ENCODE measurements at places on chromosomes 5 and 9.

- no peak for DNase-seq
Observed at GRCh38 chr9:9718691-9719090, 894.1 kb downstream of the PTPRD start.

DNA sequence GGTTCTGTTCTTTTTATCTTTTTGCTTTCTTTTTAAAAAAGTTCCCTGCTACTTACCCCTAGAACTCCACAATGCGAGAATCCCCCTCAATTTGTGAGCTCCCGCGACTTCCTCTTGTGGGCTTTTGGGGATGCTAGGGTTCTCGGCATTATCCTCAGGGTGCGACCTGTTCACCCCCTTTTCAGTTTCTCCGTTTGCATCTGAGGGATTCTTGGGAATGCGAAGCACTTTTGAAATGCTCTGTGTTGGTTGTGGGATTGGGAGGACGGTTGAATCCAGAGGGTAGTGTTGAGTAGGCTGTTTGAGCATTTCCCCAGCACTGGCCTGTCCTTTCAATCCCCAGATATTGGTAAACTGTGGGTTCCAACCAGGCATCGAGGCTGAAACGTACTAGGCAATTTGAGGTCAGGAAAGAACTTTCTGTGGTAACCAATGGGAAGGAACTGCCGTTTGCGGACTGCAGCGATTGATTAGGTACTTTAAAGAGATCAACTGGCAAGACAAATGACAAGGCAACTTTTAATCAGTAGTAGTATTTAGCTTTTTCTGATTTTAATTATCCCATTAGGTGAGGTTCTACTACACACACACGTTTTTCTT lies 415 bp downstream of the XRCC4 start:
- DNase-seq: no peak

GRCh38 chr5:97044052-97044451 lies 98.4 kb downstream of the LIX1 start:
- DNase-seq: no peak

DNA sequence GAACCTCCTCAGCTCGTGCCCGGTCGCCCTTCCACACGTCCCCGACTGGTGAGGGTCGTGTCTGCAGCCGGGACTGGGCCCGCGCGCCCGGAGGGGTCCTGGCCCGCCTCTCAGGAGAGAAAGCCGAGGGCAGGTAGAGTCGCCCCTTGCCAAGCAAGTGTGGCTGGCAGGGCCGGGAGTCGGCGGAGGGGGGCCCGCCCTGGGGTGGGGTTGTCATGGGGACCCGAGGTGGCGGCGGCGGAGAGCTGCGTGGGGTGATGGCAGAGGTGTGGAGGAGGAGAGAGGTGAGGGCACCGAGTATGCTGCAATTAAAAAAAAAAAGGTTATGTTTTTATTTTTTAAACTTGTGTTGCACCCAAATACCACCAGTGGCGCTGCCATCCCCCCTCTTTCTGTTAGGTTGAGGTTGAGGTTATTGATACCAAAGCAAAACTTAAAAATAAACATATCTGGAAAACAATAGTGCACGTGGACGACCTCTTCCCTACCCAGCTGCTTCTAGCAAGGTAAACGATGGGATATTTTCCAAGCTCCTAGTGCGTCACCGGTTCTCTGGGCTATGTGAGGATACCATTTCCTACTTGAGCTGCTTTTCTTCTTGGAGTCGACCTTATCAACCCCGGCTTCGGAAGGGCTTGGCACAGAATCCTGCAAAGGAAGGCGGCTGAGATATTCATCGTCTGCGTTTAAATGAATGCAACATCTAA lies 660 bp downstream of the SCAMP1 start:
- DNase-seq: peak; percentile 54

DNA sequence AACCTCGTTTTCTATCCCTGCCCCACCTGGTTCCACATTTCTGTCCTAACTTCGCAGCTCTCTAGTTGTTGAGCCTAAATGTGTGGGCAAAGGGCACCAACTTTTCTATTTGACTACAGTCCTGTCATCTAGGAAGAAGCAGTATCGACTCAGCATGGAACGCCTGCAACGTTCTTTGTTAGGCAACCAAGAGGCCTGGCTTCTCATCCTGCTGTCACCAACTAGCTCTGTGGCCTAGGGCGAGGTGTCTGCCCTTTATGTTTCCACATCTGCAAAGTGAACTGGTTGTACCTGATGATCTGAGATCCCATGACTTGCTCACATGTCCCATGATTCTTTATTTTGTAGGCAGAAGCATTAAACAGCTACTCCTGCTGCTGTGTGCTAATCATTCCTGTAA lies 248.9 kb downstream of the ADAMTSL1 start:
- no peak for DNase-seq

- DNase-seq: no peak
Observed at GRCh38 chr5:72503888-72504491, 3.2 kb downstream of the ZNF366 start.

- DNase-seq: no peak
Observed at GRCh38 chr5:8585230-8586018, 716.5 kb downstream of the MTRR start.

- no peak for DNase-seq
Observed at GRCh38 chr5:139459451-139459934, 3.0 kb downstream of the ECSCR start.

DNA sequence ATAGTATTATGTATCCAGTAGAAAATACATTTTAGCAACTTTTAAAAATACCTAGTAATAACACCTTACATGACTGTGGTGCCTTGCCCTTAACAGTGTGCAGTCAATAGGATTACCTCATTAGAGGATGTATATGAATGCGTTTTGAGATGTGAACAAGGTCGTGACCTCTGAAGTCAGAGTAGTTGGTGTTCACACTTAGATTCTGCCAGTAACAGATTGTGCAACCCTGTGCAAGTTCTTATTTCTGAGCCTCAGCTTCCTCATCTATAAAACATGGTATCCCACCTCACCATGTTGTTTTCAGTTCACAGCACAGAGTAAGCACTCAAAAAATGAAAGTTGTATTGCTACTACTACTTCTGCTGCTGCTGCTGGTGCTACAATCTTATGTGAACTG lies 347.3 kb downstream of the KDM4C start:
- DNase-seq: no peak

GRCh38 chr5:131786036-131786435 lies 10.8 kb downstream of the FNIP1 start:
- DNase-seq: no peak

GRCh38 chr5:137837491-137838394 lies 29.9 kb upstream of the MYOT start:
- DNase-seq: no peak

DNA sequence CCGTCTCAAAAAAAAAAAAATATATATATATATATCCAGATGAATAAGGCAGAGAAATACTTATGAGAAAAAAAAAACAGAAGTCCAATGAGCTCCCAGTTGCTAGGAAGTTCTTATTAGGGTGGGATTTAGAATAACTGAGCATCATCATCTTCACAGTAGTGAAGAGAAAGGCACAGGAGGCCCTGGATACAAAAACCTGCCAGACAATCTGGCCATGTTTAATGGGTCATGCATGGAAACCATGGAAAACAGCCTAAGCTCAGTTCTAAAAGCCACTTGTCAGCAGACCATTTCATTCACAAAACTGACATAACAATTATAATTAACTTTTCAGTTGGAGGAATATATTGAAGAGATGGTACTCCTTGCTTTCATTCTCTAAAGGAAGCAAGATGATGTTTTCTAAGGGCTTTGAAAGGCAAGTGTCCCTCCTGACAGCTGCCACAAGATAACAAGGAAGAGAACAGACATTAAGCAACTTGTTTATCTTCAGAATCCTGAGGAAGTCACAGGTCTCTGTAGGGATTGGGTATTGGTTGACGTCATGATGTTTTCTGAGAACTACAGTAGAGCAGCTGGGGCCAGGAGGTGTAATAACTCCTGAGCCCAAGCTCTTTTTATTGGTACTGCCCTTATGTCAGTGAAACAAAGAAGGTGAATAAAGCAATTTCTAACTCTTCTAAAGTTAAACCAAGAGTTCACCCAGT lies 463.1 kb downstream of the DMAC1 start:
- DNase-seq: no peak

DNA sequence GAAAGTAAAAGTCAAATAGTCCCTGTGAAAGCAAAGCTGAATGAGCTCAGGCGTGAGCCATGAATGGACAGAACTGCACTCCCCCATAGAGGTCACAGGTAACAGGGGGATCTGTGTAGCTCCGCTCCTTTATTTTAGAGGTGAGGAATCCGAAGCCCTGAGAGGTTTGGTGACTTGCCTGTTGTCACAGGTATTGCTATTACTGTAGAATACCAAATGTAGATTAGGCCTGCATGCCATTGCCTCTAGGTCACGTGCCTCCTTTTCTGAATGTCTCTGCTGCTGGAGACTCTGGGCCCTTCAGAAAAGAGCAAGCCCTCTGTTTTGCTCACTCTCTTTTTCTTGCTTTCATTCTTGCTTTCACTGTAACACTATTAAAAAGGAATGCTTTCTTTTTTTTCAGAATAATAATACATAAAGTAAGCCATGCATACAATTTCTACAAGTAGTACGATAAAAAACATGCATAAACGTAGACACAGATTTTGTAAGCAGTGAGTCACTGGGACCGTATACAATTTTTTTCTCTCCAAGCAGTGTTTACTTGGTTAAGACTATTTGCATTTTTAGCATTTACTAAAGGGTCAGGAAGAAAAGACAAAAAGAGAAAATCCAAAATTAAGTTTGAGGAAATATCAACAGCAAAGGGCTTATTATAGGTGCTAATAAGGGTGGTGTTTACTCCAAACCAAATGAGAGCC lies 568.7 kb upstream of the ADAMTS16 start:
- DNase-seq: no peak

DNA sequence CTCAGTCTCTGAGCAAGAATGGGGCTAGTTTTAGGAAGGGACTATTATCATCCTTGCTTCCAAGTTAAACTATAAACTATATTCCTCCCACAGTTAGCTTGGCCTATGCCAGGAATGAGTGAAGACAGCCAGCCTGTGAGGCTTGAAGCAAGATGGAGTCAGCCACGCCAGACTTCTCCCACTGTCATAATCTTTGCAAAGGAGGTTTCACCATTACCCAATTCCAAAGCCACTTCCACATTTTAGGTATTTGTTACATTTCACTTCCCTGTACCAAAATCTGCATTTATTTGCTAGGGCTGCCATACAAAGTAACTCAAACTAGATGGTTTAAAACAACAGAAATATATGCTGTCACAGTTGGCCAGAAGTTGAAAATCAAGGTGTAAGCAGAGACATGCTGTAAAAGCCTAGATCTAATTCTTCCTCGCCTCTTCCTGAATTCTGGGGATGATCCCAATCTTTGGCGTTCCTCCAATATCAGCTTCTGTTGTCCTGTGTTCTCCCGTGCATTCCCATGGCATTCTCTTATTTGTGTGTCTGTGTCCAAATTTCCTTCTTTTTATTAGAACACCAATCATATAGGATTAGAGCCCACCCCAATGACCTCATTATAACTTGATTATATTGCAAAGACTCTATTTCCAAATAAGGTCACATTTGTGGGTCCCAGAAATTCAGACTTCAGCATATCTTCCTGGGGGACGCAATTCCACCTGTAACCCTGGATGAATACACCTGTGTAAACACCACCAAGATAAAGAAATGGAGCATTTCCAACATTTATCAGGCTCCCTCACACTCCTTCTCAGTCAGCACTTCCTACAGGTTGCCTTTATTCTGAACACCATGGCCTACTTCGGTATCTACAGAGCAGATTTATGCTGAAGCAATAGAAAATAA lies 126.8 kb downstream of the GCNT1 start:
- no peak for DNase-seq

- no peak for DNase-seq
Observed at GRCh38 chr9:89328064-89328463, 9.8 kb downstream of the SECISBP2 start.

- DNase-seq: no peak
Observed at GRCh38 chr9:86854898-86855523, 92.3 kb downstream of the GAS1 start.

- DNase-seq: no peak
Observed at GRCh38 chr5:10866913-10867312, 105.9 kb upstream of the DAP start.

DNA sequence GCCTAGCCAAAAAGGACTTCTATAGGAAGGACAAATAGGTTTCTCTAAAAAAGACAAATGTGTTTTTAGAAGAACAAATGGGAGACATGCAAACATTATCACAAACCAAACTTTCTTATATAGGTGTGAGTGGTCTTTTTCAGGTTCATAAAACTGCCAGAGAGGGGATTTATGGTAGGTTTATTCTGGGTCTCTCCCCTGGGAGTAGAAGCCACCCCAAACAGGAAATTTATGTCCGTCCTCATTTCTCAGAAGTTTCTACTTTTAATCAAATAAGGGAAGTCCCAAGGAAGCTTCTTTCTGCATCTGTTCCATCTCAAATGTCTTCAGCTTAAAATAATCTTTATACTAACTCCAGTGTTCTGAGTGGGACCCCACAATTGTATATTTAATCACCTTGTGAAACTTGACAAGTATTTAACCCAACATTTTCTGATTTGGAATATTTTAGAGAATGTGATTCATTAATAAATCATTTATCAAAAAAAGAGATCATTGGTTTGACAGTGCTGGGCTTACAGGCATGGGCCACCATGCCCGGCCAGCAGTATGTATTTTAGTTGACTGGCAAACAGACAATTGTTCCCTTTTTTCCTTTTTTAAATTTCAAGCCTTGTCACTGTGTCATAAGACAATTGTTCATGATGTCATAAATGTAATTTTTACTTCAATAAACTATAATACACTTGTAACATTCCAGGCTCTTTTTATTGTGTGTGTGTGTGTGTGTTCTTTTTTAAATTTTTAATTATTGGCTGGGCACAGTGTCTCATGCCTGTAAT lies 44.6 kb upstream of the GLDC start:
- no peak for DNase-seq

GRCh38 chr5:93800988-93801811 lies 59.8 kb upstream of the POU5F2 start:
- DNase-seq: no peak

- no peak for DNase-seq
Observed at GRCh38 chr5:14574891-14575508, 6.6 kb upstream of the OTULINL start.

- DNase-seq: no peak
Observed at GRCh38 chr5:16644301-16644889, 27.6 kb upstream of the RETREG1 start.

DNA sequence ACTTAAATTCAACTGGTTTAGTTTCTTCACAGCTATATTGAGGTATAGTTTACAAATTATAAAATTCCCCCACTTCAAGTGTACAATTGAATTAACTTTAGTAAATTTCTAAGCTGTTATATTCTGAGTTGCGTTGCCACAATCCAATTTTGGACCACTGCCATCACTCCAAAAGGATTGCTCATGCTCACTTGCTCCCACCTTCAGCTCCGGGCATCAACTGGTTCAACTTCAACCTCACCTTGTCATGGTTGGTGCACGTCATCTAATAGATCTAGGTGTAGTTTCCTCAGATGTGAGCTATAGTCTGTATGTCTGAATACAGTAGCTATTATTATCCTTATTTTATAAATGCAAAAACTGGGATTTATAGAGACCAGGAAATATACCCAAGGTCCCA lies 942.5 kb upstream of the WWC1 start:
- no peak for DNase-seq

GRCh38 chr5:179166886-179167841 lies 107.0 kb downstream of the ZNF354C start:
- peak; percentile 72 for DNase-seq

GRCh38 chr9:18911714-18912342 lies 121.2 kb downstream of the SAXO1 start:
- no peak for DNase-seq

Data from stimulated activated CD4-positive, alpha-beta T cell treated with anti-CD3 and anti-CD28 coated beads, Interleukin-12 subunit alpha, Interleukin-12 subunit beta, amount 100 ng/mL, for 4 hours (primary cell).